ENCODE measurements at places on chromosomes 1 and 21.
A peak's percentile ranks its signal among the peaks of the same experiment; 100 is the strongest.

DNA sequence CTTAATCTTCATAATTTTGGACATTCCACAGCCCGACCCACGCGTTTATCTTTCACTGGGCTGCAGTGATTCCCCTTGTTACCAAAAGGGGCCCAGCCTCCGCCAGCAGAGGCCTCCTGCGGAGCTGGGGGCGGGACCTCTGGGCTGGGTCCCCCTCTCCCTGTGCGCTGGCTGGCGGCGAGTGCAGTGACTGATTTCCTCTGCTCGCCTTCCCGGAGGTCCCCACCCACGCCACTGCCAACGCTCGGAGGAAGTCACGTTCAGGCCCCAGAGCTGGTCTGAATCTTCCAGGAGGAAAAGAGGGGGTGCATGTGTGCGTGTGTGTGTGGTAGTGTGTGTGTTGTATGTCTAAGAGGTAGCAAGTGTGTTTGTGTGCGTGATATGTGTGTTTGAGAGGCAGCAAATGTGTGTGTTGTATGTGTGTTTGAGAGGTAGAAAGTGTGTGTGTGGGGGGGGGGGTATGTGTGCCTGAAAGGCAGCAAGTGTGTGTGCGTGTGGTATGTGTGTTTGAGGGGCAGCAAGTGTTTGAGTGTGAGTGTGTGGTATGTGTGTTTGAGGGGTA, 35.0 kb upstream of the JAK1 start:
- DNase-seq, result peak; percentile 55

DNA sequence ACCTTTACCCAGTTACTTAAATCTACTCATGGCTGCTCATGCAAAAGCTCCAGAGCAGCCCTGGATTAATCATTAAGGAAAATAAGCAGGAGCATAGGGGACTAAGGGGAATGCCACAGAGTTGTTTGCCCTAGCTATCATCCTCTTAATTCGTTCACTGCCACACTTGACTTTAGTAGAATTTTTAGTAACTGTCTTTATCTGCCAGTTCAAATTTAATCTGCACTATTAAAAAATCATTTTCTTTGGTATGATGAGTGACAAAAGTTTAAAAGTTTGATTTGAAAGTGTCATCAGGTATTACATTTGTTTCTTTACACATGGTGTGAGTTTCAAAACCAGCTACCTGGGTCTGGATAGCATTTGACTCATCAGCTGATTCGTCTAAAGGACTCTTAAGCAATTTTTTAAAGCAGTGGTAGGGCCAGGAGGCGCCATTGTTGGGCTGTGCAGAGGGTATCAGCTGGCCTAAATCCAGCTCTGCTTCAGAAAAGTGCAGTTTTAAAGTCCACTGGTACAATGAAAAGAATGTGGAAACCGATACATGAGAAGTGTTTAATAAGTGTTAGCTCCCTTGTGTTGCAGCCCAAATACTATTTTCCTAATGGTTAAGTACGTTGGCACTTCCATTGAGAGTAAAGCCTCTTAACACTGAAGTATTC, 69.9 kb upstream of the DR1 start:
- no peak for DNase-seq

DNA sequence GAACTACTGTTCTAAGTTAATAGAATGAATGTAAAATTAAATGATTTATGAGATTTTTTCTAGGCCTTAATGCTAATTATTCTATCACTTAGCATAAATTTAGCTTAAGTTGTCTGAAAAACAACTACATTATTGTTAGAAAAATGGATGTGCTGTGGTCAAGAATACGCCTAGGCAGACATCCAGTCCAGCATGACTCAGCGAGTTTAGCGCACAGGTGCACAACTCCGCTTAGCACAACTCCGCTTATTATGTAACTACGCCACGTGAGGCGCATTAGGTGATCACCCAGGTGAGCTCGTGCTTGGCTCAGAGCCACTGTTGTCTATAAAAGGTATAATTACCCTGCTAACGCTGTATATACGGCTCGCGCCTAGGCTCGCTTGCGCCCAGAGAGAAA, 1043.6 kb upstream of the ADGRL4 start:
- DNase-seq, result no peak

- DNase-seq, result no peak
Observed at GRCh38 chr1:228778026-228778425, 42.7 kb downstream of the RHOU start.

GRCh38 chr1:205407970-205408369, 13.9 kb downstream of the LEMD1 start:
- no peak for DNase-seq

- DNase-seq, result no peak
Observed at GRCh38 chr21:38533887-38534286, 35.6 kb upstream of the ERG start.

GRCh38 chr1:173758980-173759379, 44.2 kb downstream of the KLHL20 start:
- DNase-seq, result no peak

- DNase-seq, result no peak
Observed at GRCh38 chr1:194184425-194184824, 998.0 kb upstream of the B3GALT2 start.

GRCh38 chr1:213120386-213120785, 69.3 kb downstream of the RPS6KC1 start:
- DNase-seq, result no peak

DNA sequence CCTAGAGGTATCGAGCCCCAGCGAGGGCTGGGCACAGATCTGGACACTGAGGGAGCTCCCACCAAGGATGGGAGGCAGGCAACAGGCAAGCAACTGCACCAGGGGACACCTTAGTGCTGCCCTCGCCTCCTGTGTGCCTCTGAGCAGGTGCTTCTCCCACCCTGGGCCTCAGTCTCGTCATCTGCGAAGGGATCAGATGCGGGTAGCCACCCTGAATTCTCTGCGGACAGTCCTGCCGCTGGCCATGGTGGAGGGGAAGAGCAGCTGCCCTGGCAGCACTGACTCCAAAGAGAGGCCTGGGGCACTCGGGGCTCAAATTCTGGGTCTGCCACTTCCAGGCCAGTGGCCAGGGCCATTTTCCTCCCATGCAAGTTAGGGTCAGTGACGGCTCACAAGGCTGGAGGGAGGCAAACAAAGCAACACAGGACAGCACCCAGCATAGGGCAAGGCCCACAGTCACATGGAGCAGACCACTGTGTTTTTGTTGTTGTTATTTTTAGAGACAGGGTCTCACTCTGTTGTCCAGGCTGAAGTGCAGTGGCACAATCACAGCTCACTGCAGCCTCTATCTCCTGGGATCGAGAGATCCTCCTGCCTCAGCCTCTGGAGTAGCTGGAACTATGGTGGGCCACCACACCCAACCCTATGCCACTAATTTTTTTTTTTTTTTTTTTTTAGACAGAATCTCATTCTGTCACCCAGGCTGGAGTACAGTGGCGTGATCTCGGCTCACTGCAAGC, 7.1 kb upstream of the SDC3 start:
- DNase-seq, result no peak

GRCh38 chr1:214469290-214469689, 82.1 kb downstream of the PTPN14 start:
- no peak for DNase-seq

DNA sequence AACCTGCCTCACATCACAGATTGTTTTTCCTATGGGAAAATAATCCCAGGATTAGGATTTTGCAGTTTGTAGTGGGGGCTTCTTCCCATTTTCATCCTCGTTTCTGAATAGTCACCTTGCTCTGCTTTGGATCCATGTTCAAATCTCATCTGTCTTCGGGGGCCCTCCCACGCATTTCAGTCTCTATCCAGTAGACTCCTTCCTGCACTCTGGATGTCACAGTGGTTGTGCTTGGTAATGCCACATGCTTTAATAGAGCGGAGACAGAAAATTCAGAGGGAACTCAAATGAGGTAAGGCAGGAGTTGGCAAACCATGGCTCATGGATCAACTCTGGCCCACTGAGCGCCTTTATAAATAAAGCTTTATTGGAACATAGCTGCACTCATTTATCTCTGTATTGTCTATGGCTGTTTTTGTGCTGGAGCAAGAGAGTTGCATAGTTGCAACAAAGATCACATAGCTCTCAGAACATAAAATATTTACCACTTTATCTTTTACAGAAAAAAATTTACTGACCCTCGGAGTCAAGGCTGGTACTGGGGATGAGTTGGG, 101.0 kb downstream of the SPATA46 start:
- no peak for DNase-seq

GRCh38 chr1:10292188-10292587, 81.8 kb downstream of the KIF1B start:
- DNase-seq, result no peak

DNA sequence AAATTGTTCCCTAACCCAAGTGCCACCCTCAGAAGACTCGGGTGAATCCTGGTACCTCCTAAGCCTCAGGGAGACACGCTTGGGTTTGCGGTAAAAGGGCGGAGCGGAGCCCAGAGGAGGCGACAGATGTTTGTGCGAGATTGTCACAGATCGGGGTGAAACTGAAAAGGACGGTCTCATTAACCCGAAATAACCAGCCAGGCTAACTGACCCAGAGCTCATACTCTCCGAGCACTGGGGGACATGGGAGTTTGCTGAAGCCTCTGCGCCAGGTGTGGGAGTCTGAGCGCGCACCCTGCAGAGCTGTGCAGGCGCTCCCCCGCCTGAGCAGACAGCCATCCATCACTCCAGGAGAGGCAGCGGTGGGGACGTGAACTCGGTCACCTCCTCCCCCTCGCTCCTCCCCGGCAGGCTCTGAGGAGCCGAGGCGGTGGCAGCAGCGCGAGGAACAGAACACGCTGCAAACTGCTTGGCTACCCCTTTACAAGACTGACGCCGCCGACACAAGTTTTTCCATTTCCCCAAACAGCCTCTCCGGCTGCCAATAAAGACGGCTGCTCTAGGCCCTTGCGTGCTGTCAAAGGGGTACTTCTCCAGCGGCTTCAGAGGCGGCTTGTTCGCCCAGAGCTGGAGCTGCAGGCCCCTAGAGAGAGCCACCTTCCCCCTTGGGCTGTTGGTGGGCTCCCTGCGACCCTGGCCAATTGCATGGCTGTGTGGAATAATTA, 43.5 kb downstream of the RRAGC start:
- no peak for DNase-seq

GRCh38 chr1:10824821-10825540, 28.5 kb upstream of the CASZ1 start:
- no peak for DNase-seq

- no peak for DNase-seq
Observed at GRCh38 chr21:37273911-37274690, 7.0 kb upstream of the VPS26C start.

GRCh38 chr1:1565340-1565739, 9.3 kb downstream of the SSU72 start:
- no peak for DNase-seq

DNA sequence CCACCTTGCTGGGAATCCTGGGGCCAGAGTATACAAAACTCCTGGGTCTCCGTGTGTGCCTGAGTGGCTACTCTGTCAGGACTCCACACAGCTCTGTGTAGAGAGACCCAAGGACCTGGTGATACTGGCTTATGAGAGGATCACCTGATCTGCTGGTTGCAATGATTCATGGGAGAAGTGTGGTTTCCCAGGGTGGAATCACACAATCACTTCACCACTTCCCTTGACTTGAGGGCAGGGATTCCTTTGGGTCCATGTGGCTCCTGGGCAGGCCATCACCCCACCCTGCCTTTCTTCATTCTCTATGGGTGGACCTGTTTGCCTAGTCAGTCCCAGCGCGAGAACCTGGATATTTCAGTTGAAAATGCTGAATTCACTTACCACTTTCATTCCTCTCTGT, 13.3 kb downstream of the PRSS38 start:
- DNase-seq, result no peak

- DNase-seq, result no peak
Observed at GRCh38 chr1:21546122-21546825, 37.1 kb downstream of the ALPL start.

GRCh38 chr1:109185990-109186732, 27.6 kb upstream of the SARS1 start:
- DNase-seq, result no peak

- no peak for DNase-seq
Observed at GRCh38 chr1:3237994-3238702, 169.1 kb downstream of the PRDM16 start.

DNA sequence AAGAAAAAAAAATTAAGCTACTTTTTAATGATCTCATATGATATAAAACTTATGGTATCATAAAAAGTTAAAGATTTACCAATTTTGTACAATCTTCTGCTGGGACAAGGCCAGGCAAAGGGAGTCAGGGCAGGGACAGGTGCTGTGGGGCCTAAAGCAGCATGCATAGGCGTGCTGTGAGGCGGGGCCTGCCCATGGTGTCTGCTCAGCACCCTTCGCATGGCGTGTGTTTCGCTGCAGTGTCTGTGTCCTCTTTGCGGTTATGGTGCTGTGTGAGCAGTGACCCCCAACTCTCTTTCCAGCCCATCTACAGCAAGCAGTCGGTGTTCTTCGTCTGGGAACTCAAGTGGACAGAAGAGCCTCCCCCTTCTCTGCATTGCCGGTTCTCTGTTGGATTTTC, 13.4 kb upstream of the PWP2 start:
- DNase-seq, result no peak

GRCh38 chr1:187460093-187460492, 631.3 kb downstream of the PLA2G4A start:
- no peak for DNase-seq

- no peak for DNase-seq
Observed at GRCh38 chr1:243723050-243723449, 127.0 kb downstream of the AKT3 start.

DNA sequence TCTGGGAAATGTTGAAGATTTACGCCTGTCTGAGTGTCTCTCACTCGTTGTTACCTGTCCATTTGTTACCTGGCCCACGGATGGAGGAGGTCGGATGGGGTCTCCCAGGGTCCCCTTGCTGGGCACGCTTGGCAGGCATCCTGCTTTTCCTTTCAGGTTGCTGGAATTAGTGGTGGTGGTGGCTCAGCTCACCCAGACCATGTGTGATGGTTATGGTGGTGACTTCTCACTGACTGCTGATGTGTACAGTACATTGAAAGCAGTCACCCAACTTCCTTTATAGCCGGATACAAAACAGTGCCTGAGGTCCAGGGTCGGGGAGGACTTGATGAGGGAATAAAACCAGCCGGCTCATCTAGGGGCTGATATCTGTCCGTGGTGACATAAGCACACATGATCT, 19.5 kb downstream of the MAPKAPK2 start:
- DNase-seq, result no peak

- no peak for DNase-seq
Observed at GRCh38 chr1:34984435-34984792, 733 bp downstream of the TMEM35B start.

DNA sequence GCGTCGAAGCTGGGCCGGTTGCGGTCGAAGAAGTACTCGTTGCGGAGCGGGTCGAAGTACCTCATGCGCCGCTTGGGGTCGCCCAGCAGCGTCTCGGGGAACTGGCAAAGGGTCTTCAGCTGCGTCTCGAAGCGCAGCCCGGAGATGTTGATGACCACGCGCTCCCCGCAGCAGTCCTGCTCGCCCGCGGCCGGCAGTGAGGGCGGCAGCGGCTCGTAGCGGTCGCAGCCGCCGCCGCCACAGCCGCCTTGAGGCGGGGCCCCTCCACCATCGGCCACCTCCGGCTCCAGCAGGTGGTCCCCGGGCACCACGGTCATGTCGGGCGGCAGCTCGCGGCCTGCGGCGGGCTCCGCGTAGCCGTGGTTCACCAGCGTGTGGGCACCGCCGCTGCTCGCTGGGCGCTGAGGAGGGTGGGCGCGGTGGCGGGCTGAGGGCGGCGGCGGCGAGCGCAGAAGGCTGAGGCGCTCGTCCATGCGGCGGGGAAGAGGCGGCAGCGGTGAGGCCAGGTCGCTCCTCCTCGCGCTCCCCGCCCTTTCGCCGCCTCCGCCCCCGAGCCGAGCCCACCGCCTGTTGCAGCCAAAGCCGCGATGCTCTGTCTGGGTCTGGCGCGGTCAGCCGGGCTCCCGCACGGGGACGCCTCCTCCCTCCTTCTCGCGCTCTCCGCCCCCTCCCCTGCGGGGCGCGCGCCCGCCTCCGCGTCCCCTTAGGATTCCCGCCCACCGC, at the start of gene KCNA3:
Gene KCNA3 (minus strand): TSS at position 604 of the 723 bp plus-strand sequence. CDS start 131 bp downstream, at position 473.
- no peak for DNase-seq

GRCh38 chr1:8586438-8586837, 231.0 kb downstream of the RERE start:
- DNase-seq, result no peak
